ENCODE measurements at places on chromosomes 4 and X.

GRCh38 chr4:166816890-166817289 lies 417.4 kb downstream of the SPOCK3 start:
- DNase-seq, result no peak

DNA sequence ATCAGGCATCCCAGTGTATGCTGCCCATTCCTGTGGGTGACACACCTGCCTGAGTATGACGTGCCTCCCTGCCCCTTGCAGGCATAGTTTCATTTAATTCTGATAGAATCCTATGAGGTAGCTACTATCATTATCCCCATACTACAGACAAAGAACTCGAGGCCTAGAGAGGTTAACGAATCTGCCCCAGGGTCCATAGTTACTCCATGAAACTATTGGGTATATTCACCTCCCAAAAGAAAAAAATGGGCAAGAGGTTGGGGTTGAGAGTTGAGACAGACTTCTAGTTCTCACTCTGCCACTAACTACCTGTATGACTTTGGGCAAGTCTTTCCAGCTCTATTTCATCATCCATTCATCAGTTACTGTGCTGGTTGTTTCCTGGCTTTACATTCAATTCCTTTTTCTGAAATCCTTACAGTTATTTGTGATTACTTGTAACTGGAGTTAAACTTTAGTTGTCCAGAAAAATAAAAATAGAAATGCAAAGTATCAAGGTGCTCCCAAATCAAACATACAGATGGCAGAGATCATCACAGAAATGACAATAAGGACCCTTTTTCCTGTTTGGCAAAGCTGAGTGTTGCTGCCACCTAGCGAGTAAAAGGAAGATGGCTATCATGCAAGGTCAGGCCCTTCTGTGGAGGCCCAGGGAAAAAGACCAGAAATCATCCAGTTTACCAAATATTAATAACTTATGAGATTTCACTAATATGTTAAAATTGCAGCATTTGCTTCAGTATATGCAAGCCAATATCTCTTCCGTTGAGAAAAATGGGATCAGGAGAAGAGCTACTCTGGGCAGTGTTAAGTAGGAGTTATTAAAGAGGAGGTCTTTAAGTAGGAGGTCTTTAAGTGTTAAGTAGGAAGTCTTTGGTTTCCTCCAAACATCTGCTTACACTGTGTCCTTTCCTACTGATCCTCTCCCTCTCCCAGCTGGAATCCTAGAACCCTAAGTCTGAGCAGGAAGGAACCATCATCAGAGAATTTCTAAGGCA lies 17.1 kb upstream of the MAP7D3 start:
- no peak for DNase-seq

DNA sequence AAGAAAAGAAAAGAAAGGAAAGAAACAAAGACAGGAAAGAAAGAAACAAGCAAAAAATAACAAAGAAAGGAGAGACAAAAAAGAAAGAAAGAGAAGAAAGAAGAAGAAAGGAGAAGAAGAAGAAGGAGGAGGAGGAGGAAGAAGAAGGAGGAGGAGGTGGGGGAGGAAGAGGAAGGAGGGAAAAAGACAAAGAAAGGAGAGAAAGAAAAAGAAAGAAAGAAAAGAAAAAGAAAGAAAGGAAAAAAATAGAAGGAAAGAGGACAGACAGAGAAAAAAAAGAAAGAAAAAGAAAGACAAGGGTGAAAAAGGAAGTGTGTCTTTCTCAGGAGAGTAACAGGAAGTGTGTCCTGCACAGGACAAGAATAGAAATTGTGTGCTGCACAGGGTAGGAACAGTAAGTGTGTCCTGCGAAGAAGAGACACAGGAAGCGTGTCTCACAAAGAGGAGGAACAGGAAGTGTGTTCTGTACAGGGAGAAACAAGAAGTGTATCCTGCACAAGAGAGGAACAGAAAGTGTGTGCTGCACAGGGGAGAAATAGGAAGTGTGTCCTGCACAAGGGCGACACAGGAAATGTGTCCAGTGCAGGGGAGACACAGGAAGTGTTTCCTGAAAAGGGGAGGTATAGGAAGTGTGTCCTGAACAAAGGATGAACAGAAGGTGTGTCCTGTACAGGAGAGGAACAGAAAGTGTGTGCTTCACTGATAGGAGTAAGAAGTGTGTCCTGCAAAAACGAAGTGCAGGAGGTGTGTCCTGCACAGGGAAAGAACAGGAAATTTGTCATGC lies 101.2 kb downstream of the ARSF start:
- no peak for DNase-seq

DNA sequence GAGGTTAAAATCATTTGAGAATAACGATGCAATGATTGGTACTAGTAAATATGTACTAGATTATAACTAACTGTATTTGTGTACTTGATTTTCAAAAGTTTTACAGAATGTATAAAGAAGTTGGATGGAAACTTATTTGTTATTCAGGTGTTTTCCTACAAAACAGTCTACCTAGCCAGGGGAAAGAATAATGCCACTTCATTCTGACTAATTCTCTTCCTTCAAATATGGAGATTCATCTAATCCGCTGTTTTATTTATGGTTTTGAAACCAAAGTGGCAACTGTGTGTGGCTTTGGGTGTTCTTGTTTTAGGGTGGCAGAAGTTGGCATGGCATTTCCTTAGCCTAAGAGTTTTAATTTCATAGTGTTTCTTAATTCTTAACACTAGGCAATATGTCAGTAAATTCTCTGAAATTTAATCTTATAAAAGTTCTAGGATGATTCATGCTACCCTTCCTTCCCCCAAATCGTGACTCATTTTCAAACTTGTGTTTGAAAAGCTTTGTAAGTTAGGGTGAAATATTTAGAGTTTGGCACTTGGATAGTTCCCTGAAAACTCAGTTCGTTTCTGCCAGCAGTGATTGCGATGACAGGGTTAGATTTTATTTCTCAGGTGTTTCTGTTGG lies 62.6 kb downstream of the DCLK2 start:
- no peak for DNase-seq

DNA sequence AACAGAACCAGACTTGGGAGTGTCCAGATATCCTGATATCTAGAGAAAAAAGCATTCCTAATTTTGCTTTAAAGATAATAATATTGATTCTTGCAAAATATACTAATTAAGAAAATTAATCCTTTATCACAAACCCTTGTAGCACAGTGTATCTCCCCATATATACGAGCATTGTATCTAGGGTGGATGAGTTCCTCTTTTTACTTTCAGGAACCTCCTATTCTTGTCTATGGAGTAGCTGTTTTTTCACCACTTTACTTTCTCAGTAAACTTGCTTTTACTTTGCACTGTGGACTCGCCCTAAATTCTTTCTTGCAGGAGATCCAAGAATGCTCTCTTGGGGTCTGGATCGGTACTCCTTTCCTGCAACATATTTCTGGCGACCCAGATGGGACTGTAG lies 103.9 kb downstream of the GLUD2 start:
- DNase-seq, result no peak

DNA sequence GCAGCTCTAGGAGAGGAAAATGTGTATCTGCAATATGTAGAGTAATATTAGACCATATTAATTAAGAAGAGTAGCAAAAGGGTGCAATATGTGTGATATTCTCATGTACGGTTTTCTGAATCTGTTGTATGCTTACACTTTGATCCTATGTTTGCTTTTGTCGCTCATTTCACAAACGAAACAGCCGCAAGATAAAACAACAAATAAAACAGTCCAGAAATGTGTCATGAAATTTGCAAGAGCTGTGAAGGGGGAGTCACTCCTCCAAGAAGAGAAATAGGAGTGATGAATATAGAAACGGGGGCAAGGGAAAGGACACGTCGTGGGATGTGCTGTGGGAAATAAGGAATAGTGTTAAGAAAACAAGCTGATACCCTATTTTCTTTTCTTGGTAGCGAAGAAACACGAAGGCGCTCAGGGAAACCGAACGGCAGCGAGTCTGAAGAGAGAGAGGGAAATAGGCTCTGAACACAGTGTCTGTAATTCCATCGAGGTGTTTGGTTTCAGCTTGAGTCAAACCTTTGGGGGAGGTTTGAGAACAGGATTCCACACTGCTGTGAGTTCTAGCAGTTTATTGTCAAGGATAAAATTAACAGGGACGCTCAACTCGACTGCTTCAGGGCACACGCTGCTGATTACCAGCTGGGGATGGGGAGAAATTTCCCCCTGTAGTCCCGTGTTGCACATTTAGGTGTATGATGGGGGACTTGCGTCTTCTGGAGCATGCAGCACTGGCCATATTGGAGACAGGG lies 595.6 kb upstream of the TENM3 start:
- no peak for DNase-seq

GRCh38 chr4:38775326-38775725 lies 7.5 kb downstream of the TLR10 start:
- DNase-seq, result no peak

GRCh38 chr4:52646741-52647140 lies 12.4 kb downstream of the USP46 start:
- no peak for DNase-seq

DNA sequence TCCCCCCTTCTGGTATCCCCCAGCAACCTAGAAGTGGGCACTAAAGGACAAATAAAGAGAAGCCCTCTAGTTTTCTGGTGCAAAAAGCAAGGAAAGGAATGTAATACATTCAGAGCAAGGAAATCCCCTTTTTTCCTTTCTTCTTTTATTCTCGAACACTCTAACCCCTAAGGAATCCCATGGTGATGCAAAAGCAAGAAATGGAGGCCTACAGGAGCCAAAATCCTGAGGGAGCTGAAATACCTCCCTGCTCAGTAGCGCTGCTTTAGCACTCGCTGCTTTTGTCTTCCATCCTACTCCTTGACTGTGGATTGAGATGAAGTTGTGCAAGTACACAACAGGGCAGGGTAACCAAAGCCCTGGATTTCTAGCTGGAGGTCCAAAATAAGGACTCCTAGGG lies 251.0 kb downstream of the PRDM5 start:
- DNase-seq, result no peak

DNA sequence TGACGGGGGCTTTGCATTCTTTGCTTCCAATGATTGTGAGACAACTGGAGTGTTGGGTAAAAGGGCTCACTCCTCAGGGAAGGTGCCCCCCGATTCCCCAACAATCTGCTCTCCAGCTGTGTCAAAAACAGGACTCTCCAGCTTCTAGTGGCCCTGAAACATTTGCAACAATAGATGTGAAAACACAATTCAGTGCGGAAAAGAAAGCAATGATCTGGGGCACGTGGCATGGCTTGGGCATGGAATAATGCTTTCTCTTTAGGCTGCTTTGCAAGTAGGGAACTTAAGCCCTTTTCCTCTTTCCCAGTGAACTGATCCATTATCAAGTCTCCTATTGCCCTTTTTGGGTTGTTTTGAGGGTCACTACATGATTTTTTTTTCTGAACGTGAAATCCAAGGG lies 239.9 kb downstream of the C4orf33 start:
- no peak for DNase-seq

DNA sequence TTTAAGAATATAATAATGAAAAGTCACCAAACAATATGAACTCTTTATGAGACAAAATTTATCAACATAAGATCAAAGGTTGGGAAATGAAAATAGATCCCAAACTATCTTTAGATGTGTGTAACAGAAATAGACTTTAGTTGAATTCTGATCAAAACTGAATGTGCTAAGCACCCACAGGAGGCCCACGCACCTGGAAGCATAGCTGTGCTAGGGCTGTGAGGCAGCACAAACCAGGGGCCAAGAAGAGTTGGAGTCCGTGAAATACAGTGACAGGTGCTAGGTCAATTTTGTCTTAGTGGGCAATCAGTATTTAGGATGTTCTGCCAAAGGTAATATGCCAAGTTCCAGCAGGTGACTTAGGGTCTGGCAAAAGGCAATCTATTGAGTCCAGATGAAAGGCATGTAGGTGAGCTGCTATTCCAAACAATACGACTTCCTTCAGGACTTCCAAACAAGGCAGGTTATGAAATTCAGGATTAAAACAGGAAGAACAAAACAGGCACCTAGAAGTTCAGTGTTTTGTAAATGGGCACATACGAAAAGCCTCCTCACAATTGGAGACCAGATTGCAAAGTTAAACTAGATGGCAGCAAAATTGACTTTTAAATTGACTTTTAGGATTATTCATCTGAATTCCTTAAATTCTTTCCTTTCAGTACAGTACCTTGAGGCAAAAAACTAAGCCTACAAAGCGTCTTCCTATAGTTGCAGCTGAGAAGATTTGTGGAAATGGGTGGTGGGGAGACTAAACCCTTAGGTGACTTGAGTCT lies 4.7 kb upstream of the PCDH18 start:
- DNase-seq, result no peak

- DNase-seq, result no peak
Observed at GRCh38 chr4:69951602-69952001, 13.9 kb downstream of the CSN2 start.

DNA sequence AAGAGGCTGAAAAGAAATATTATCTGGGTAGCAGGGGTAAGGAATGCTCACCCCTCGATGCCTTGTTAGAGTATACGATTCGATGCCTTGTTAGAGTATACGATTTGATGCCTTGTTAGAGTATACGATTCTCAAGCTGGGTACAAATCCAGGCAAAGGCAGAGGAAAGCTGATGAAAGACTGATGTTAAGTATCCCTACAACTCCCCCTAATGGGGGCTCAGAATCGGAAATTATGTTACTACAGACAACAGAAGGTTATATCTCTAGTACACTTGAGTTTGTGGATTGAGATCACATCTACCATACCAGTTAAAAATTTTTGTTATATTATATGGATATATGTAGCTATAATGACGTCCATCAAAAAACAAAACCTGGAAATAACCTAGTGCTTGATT lies 4.8 kb downstream of the LRRC66 start:
- no peak for DNase-seq

- no peak for DNase-seq
Observed at GRCh38 chrX:132452911-132453550, 35.8 kb downstream of the MBNL3 start.

DNA sequence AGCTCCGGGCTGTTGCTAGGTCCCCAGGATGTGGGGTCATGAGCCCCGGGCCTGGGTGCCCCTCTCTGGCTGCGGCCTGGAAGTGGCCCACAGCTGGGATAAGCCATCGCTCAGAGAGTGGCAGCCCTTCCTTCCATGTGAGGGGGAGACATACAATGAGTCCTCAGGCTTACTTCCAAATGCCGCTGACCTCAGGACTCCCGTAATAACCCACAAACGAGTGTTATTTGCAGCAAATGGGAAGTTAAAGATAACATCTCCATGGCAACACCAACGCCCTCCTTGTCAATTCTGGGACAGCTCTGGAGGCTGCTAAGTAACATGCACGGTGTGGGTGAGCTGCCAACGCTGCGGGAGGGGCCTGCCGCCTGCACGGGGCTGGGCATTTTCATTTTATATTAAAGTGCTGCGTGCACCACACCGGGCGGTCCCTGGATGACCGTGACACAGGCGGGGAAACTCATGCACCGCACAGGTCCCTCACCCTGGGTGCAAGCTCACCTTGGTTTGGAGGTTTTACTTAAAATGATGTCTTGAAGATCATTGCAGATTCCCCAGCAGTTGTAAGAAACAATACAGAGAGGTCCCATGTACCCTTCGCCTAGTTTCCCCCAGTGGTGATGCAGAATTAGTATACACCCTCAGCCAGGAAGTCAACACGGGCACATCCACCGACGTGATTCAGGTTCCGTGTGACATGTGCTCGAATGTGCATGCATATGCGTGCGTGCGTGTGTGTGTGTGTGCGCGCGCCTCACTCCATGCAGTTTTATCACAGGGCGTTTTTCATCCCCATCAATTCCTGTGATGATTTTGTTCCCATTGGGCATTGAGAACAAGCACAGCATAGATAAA lies 79.4 kb downstream of the ABLIM2 start:
- DNase-seq, result no peak

- DNase-seq, result no peak
Observed at GRCh38 chrX:105109936-105110335, 110.6 kb downstream of the TEX13A start.

GRCh38 chr4:16250661-16251365 lies 24.5 kb upstream of the TAPT1 start:
- DNase-seq, result no peak

- no peak for DNase-seq
Observed at GRCh38 chr4:36187723-36188333, 56.5 kb downstream of the ARAP2 start.
